Stimulated activated CD4-positive, alpha-beta T cell treated with anti-CD3 and anti-CD28 coated beads, Interleukin-15, amount 100 ng/mL, for 1 hour (primary cell): ENCODE measurements at places on chromosomes 5 and 9.

DNA sequence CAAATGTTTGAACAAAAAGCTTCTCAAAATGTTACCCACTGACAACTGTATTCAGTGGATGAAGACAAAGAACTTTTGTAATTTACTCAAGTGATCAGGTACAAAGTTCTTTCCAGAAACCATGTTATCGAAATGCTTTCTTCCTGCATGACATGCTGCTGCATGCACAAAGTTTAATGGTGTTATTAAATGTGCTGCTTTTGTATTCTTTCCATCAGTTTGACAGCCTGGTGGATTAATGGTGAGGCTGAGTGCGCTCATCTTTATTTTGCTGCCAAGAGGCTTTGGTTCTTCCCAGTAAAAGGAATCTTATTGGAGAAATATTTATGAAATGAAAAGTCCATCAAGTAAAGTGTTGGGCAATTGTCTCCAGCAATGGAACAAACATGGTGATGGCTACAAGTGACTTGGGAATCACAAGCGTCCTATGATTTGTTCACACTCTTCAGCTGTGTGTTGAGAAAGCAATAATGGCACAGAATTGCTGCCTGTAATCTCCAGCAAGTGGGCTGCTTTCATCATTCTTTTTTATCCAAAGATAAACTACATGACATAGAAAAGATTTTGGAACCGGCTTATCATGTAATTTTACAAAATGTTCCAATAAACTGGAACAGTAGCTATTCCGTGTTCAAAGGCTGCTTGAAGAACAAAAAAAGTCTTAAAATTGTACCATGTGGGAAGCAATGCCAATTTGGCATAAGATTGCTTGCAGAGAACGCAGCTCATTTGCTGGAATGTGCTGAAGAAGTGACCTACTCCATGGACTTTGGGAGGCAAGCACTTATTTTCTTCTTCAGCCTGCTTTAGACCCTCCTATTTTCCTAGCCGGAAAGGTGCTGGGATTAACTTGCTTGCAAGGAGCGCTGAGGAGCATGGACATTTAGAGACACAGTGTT, 153.1 kb downstream of the HSD17B3 start:
- DNase-seq = no peak

DNA sequence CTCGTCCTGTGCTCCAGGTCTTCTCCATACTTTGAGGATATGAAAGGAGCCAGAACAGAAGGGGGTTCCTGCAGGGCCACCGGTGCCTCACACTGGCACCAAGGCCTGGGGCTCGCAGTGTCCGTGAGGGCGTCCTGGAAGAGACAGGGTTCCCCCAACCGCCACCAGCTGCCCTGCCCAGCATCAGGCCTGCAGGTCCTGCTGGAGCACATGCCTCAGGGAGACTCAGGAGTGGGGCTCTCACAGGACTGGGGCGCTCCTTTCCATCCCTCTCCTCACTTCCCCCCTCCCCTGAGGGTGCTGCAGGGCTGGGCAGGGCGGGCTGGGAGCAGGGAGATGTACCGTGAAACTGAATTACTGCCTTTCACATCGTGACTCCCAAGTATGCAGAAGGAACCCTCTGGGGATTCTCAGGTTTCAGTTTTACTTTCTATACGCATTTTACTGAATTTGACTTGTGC, 31.7 kb downstream of the CEP72 start:
- DNase-seq = no peak

DNA sequence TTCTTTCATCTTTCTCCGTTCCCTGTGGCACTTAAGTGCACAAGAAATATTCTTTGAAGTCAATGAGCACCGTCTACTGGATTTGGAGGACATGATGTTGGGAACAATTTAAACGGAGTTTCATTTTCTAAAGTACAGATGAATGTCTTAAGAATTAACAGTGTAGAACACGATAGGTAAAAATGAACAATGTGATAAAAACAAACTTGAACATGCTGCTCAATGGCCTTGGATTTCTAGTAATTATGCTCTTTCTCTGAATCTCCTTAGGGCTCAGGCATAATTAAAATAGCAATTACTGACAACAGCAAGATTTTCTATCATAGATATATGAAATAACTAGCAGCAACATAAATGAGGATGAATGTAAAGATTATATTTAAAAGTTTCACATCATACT, 142.2 kb upstream of the CDH6 start:
- DNase-seq = no peak

DNA sequence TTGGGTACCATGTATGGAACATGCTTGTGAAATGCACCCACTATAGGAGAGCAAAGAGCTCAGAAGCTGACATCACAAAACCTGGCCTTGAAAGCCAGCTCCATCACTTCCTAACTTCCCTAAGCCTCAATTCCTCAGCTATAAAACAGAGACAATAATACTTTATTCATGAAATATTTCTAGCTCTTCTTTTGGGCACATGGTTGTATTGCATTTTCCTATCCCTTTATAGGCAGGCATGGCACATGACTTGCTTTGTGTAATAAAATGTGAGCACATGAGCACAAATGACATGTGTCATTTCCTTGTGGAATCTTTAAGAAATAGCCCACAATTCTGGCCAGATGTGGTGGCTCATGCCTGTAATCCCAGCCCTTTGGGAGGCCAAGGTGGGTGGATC, 18.5 kb downstream of the ZNF366 start:
- no peak for DNase-seq

DNA sequence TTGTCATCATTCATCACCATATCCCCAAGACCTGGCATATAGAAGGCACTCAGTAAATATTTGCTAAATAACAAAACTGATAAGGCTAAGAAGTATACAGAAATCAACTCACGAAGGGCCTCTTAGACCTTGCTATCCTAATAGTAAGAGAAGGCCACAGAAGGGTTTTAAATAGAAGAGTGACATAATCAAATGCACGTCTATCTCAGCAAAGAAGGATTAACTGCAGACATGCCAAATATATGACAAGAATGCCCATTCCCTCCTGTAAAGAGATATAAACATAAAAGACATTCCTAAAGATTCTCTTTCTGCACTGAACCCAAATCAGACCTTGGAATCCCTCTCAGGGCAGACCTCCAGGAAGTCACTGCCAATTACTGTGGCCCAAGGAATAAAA, 34.1 kb downstream of the ECPAS start:
- DNase-seq = no peak
